ENCODE measurements at places on chromosomes 5 and 9.

DNA sequence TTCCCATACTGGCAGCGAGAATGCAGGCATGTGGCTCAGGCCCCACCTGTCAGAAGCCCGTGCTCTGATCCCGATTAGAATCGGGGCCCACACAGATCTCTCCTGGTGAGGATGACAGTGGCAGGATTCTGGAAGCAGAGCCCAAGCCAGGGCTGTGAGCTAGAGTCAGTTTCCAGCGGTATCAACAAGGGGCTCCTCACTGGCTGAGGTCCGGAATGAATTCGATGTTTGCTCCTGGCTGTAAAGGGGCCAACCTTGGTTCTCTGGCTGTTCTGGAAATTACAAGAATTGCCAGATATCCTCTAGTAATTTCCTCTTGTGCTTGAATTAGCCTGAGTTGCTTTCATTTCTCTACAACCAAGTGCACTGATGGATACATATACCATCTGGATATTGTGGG lies 129.1 kb upstream of the SPRY4 start:
- DNase-seq, result no peak

- DNase-seq, result no peak
These were observed 128.5 kb downstream of the LURAP1L start for GRCh38 chr9:12903316-12903715.

- DNase-seq, result no peak
These were observed 233.1 kb upstream of the IRX1 start for GRCh38 chr5:3362606-3362910.

- DNase-seq, result no peak
These were observed 357.8 kb upstream of the CCNG1 start for GRCh38 chr5:163079618-163080017.

DNA sequence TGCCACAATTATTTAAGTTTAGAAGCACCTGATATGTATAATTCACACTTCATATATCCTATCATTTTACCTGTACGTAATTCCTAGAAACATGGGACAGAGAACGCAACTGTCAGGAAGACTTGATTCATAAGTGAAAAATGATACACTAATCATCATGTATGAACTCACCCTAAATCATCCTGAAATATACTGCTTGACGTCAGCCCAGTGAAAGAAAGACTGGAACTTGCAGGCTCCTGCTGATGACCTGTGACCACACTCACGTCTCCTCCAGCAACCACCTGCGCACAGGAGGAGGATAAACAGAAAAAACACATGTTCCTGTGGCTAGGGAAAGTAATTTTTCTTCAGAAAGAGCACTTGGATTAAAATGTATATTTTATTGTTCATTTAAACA lies 169.7 kb downstream of the MPDZ start:
- no peak for DNase-seq

- DNase-seq, result no peak
These were observed 179.1 kb downstream of the FGF1 start for GRCh38 chr5:142506756-142507155.

DNA sequence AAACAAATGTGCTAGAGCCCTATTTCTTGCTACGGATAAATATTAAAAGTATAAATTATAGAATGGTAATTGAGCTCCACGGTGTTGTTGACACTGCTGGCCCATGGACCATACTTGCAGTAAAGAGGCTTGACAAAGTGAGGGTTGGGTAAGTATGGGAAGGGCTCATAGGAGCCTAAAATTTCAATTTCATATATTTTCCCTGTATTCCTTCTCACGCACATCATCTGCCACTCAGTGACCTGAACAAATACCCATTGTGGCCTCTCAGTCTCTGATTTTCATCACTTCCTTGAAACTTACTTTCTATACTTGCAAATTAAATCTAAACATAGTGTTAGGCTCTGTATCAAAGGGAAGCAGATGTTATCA lies 116.5 kb downstream of the PIK3R1 start:
- no peak for DNase-seq

DNA sequence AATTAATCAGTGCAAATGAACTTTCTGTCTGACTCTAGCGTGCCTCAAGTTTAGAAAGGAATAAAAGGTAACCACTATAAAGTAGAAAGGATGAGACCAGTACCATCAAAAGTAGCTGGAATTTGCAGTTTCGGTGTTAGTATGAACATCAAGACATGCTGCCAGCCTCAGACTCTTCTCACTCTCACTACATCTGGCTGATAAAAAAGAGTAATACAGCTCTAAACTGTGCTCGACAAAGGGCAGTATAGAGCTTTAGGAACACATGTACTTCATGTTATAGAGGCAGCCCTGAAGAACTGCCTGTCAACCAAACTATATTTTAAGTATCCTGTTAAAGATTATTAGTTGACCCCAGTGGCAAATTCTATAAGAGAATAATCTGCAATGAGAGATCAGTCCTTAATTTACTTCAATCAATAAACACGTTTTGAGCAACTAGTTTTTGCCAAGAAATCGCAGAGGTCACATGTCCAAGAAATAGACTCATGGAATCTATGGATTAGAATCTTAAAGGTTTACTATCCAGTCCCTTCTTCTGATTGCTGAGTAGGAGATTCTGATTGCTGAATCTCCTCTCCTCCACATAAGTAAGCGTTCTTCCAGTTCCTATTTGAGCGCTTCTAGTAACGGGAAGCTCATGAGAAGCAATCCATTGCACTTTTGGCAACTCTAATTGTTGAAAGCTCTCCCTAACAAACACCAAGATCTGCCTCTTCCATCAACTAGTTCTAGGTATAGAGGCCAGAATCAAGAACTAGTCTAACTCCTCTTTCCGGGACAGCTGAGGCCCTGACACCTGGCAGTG lies 941 bp downstream of the XPA start:
- DNase-seq, result no peak

GRCh38 chr5:32089146-32090000 lies 84.7 kb downstream of the GOLPH3 start:
- DNase-seq, result no peak

DNA sequence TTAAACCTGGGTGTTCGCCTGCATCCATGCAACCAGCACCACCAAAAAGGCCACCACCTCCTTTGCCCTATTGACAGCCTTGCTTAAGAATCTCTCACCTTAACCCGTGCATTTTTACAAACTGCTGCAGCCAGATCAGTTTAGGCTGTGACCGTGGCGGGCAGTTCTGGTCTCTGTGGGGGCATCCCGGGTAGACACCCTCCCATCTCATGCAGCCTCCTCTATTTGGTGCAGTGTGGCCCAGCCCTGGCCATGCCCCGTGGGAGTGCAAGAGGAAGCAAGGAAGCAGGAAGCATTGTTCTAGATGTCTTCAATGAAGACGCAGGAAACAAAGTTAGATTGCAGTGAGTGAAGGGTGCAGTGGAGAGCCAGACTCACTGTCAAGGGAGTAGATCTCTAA lies 108.8 kb upstream of the MVB12B start:
- no peak for DNase-seq

- DNase-seq, result no peak
These were observed 115.7 kb downstream of the SUSD1 start for GRCh38 chr9:112059145-112059965.

DNA sequence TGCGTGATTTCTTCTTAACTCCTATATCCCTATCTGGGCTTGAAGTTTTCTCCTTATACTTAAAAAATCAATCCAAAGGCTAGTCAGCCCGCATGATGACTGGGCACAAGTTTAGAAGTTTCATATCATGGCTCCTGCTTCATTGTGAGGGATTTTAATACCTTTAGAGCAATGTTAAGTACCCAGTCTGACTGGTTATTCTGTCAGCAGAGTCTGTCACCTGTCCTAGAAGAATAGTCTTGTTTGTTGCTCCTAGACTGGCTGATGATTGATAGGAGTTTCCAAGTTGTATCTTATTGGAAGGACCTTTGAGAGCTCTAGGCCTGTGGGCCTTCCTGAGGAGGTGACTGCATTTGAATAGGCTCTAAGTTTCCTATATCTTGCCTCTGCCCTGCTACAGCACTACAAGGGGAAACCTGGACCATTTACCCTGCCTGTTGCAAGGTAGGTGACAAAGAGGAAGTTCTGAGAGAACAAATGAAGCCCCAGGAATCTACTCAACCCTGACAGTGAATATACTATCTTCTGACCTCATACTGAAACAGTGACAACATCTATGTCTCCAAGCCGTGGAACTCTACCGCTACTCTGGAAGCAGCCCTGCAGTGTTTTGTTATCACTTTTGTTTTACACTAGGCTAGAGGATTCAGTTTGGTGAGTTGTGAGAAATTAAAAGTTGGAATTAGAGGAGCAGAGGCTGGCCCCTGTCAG lies 66.5 kb downstream of the F2RL2 start:
- DNase-seq, result no peak

Measured in NCI-H1048 (cell line).